ENCODE measurements at places on chromosomes 6 and 20.

DNA sequence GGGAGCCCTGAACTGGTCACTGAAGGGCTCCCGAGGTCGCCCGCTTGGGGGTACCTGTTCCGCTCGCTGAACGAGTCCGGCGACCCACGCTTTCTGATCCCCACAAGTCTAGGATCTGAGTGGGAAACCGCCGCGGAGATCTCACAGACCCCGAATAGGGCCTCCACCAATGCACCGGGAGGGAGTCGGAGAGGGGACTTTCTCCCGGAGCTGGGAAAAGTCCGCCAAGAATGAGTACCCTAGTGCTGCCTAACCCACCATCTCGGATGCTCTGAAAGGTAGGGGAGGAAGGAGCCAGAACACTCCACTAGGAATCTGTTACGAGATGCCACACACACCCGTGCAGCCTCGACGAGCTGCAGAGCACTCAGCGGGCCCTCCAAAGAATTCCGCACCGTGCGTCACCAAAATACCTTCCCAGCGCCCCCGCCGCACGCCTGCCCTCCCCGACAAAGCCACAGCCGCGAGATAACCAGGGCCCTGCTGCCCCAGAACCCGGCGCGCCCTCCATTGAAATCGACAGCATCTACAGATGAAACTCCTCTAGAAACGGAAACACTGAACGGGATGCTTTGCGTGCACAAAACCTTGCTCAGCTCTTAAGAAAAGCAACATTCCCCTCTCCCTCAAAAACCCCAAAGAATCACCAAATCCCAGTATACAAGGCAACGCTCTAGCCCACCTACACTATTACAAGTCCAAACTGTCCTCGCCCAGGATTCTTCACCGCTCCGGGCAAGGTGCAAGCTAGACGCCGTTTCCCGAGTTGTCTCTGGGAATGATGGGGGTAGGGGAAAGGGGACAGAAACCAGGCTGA lies 686 bp downstream of the COL12A1 start:
- no peak for DNase-seq

DNA sequence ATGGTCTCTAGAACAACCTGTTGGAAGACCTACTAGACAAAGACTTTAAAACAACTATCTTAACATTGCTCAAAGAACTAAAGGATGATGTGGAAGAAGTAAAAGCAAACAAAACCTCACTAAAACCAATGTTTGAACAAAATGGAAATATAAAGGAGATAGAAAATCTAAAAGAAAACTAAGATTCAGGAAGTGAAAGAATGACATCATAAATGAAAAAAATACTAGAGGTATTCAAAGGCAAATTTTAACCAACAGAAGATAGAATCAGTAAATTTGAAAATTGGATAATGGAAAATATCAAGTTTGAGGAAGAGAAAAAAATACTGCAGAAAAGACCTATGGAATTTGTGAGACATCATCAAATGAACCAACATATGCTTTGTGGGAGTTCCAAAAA lies 914.1 kb upstream of the GJE1 start:
- no peak for DNase-seq

DNA sequence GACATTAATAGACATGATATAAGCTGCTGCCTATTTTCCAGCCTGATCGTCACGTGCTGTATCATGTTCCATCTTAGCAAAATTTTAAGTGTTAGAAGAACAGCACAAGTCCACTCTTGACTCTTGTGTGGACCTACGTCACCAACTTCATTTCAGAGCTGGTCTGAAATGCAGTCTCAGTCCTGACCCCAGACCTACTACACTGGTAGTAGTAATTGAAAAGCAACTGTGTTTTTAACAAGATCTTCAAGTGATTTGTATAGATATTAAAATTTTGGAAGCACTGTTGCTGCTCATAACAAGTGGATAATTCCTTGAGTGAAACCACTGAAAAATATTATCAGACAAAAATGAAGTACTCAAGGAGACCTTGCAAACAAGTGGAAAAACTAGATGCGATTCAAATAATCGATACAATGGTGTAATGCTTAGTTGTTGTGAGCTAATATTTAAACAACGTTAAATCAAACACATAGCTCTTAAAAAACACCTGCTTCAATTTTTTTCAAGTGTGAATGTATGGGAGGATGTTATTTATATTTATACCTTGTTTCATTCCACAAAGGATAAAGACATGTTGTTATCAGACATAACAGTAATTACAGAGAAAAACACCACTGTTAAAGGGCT lies 110.9 kb upstream of the JAG1 start:
- DNase-seq, result no peak

DNA sequence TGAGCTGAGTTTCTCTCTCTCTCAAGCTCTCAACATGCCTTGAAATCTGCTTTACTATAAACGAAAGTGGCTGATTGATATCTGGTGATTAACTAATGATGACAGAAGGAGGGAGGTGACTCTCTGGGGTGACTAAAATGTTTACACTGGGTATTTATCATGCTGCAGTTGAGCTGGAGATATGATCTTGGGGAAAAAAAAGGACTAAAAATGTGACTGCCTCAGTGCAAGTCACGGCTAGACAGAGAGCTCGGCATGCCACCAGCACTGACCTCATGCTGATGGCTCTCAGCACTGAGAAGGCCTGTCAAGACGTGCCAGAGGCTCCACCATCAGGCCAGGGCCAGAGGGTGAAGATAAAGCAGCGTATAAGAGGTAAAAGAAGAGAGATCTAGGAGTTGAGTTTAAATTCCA lies 103.1 kb upstream of the SPACA1 start:
- DNase-seq, result no peak

- DNase-seq, result no peak
Measured at GRCh38 chr20:9514072-9514460, 324 bp upstream of the LAMP5 start.

DNA sequence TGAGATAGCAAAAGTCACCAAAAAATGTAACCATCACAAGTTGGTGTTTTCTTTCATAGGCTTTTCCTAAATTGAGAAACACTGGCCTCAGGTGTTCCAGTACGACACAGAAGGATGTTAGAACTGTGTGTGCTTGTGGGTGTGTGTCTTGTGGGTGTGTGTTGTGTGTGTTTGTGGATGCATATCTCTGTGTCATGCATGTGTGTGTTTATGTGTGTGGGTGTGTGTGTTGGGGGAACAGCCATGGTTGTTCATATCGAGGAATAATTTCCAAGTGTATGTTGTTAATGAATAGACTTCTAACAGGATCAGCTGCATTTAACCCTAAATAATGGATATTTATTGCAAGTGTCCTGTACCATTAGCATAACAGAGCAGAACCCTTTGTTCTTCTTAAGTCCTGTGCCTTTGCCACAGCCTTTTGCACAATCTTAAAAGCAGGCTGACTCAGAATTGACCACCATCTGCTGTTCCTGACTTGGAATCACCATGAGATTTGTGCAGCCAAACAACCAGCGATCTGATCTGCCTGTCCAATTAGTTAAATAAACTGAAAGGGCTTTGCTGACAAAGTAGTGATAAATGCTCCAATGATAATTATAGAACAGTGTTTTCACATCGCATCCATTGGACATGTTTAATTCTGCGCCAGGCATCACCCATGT lies 7.6 kb downstream of the CD93 start:
- no peak for DNase-seq

GRCh38 chr20:38307371-38308046 lies 3.6 kb downstream of the BPI start:
- no peak for DNase-seq

DNA sequence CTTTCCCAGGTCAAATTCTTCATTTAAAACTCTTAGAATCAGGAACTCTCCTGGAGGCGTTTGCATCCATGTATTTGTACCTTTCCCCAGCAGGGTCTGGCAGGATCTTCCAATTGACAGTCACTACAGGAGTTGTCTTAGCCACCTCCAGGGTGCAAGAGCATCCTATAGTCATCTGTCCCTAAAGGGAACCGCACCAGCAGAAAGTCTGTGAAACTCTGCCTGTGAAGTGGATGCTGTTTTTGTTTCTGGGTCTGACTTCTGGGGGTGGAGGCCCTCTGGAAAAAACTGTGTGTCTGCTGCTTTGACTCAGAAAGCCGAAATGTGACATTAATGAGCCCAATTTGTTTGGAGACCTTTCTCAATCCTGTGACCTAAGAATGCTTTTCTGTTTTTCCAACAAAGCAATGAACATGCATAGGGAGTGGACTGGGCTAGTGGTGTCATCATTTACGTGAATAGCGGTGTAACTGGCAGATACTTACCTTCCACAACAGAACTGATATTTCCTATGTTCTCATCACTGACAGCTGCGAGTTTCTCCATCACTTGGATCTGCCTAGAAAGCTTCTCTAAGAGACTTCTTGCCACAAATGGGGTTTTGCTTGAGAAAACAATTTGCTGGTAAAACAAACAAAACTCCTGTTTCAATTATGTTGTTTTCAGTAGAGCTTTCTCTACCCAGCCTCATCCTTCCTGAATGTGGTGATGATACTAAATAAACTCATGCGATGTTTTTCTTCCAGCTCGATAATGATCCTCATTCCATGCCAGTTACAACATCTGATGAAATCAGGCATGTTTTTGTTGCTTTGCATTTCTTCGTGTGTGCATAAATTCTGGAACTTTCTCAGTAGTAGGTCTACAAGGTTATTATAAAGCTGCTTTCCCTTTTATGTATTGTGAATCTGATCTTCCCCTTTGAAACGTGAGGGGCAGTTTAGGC lies 33.3 kb upstream of the ARMH2 start:
- no peak for DNase-seq

DNA sequence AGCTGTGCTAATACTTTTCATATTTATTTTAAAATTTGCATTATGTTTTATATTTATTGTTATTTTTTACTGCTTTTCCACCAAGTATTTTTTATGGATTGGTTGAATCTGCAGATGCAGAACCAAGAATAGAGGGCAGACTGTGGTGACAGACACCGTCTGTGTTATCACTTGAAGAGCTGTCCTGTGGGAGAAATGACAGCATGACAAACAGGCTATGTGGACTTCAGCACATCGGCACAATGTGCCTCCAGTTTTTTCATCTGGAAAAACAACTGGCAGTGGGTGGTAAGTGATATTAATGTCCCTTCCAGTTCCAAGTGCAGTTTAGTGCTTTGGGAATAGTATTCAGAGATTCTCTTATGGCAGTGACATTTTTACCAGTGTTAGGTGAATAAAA lies 492.9 kb downstream of the PRKN start:
- DNase-seq, result no peak

- DNase-seq, result no peak
Measured at GRCh38 chr20:45449528-45449927, 20.0 kb upstream of the WFDC2 start.

DNA sequence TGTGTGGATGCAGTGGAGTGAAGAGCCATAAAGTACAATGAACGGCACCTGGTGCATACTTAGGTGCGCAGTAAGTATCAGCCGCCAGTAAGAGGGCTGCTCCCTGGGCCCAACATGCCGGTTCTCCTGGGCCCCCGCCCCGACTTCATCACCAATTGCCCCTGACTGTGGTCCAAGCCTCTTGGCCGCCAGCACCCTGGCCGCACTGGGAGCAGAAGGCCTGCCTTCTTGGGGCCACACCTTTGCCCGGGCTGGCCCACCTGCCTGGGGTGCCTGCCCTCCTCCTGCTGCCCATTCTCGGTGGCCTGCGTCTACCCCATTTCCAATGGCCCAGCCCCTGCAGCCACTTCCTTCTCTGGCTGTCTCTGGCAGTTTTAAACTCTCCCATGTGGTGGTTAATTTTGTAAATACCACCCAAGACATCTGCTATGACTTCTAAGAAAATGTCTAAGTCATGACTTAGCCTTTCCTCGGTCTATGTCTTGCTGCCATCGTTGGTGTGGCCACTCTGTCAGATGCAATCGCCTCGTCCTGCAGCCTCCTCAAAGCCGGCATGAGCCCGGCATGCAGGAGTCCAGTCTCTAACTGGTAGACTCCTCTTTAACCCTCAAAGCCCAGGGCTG lies 36.8 kb downstream of the PMEPA1 start:
- DNase-seq, result no peak

DNA sequence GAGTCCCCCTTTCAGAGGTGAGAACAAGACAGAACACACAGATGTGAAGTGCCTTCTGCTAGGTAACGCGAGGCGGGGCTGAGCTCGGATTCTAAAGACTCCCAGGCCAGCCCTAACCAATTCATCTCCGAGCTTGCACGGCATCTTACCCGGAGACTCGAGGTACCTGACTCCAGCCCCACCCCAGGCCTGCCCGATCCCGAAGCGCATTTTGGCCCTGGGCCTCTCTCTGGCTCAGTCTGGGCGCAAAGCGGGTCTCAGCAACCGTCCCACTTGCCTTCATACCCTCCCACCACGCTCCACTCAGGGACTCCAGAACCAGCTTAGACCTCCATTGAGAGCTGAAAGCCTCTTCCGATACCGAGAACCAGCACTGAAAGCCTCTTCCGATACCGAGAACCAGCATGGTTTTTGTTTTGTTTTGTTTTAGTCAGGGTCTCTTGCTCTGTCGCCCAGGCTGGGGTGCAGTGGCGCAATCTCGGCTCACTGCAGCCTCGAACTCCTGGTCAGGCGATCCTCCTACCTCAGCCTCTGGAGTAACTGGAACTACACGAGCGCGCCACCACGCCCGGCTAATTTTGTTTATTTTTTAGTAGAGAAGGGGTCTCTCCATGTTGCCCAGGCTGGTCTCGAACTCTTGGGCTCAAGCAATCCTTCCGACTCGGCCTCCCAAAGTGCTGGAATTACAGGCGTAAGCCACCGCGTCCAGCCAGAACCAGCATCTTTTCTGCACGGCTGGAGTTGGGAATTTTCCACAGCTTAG lies 557 bp upstream of the DYNLRB1 start:
- peak; percentile 37 for DNase-seq

DNA sequence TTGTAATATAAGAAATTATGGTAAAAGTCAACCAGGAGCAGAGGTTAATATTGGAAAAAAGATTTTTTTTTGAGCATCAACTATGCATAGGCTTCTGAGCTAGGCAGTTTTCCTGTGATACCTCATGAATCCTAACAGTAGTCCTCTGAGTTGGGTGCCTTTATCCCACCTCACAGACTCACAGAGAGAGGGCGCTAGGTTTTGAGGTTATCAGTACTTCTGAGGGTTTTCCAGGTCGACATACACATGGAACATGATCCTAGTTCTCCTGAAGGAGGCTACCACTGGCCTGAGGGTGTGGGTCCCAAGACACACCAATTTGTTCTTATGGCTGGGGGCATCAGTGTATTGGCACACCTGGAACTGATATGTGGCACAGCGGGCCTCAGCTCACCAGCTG lies 358.8 kb upstream of the JAG1 start:
- no peak for DNase-seq

- no peak for DNase-seq
Measured at GRCh38 chr20:51525241-51526105, 17.0 kb downstream of the NFATC2 start.

DNA sequence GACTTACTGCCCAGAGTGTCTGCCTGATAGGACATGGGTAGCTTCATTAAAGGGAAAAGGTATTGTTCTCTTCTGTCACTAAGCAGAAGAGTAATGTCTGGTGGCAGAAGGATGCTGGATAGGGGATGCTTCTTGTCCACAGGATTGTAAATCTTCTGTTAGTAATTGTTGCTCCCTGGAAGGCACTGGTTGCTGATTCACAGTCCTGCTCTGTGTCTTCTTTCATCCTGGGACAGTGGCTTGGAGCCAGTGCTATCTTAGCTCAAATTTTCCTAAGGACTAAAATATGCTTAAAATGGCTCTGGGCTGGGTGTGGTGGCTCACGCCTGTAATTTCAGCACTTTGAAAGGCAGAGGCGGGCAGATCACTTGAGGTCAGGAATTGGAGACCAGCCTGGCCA lies 48.0 kb downstream of the SYTL3 start:
- no peak for DNase-seq

- no peak for DNase-seq
Measured at GRCh38 chr20:35368666-35369423, 42.9 kb downstream of the UQCC1 start.
